Stimulated activated effector memory CD8-positive, alpha-beta T cell treated with anti-CD3 and anti-CD28 coated beads, Interleukin-12 subunit alpha, Interleukin-12 subunit beta, amount 100 ng/mL, for 72 hours (primary cell): ENCODE measurements at places on chromosomes 11 and 22.

DNA sequence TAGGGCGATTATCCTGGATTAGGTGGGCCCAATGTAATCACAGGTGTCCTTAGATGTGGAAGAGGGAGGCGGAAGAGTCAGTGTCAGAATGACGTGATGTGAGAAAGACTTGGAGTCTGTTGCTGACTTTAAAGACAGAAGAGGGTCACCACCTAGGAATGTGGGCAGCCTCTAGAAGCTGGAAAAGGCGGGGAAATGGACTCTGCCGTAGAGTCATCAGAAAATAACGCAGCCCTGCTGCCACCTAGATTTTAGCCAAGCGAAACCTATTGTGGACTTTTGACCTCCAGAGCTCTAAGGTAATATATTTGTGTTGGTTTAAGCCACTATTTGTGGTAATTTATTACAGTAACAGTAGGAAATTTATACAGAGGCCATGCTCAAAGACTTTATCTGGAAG, 4.8 kb downstream of the DDX10 start:
- DNase-seq = no peak

- no peak for DNase-seq
Measured at GRCh38 chr11:72209101-72209500, 7.5 kb upstream of the FOLR2 start.

DNA sequence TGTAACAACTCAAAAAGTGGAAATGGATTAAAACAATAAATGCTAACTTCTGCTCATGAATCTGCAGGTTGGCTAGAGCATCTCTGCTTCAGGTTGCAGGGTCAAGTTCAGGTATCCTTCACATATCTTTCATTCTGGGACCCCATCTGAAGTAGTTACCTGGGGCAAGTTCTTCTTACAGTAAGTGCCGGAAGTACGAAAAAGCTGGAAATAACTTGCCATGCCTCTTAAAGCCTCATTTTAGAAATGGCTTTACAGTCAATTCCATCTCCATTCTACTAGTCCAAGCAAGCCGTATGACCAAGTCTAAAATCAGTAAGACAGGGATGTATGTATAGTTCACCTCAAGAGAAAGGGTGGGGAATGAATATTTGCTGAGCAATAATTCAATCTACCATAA, 93.7 kb downstream of the FCHSD2 start:
- DNase-seq = no peak

GRCh38 chr11:122306831-122307391, 190.9 kb upstream of the BLID start:
- DNase-seq = no peak

DNA sequence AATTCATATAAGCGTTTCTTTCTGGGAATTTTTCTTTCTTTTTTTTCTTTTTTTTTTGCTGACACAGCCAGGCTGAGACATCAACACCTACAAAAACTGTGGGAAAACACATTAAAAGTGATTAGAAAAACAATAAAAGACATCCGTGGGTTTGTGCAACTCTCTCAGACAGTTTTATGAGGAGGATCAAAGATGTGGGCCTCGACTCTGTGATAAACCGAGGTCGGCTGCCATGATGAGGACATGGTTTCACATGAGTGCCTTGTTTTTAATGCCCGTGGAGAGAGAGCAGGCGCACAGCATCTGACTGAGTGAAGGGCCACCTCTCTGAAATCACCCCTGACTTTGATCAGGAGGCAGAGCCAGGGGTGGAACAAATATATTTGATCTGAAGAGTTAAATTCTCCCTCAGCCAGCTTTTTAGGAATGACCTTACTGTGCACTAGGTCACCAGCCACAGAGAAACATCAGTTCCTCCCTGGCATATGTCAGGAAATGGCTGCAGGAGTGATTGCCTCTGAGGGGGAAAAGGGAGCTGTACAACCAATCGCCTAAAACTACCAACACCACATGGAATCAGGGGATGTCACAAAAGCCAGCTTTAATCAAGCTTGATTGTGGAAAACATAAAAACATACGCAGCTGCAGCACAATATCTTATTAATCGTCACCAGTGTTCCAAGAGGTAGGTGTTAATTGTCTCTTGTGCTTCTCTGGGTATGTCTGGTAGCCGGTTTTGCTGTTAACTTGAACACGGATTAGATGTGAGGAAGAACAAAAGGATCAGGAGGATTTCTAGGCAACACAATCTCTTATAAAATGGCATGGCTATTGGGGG, 164.7 kb downstream of the MAML2 start:
- no peak for DNase-seq

DNA sequence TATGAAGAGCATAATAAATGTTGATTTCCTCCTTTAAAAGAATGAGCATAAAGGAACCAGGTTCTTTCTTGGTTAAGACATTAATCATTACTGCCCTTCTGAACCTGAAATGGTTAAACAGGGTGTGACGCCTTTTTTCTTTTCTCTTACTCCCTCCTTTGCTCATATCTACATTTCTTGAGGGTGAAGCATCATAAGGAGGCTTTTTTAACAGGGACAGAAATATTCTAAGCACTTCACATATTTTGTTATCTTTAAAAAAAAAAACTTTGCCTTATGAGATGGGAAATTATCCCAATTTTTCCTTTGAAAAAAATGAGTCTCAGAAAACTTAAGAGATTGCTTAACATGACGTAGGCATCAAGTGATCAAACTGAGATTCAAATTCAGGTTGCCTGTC, 1036.3 kb upstream of the TENM4 start:
- DNase-seq = no peak

DNA sequence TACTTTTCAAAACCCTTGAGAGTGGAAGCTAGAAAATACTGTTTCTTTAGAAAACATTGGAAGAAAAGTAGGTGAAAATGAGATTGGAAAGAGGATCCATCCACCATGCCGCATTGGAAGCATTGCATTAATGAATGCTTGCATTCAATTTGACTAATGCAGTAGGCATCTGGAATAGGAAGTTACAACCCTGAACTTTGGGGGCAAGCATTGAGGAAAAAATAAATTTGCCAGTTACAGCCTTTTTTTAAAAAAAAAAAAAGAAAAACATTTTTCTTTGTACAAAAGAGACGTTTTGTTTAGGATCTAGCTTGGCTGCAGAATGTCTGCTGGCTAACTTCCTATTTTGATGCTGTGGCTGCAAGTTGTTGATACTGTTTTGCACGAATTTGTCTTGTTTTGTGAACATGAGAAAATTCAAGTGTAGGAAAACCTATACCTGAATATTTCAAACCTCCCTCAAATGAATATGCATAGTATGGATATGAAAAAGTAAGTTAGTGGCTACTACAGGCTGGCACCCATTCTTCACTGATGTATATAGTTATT, 28.1 kb downstream of the RTN3 start:
- DNase-seq = no peak

- DNase-seq = no peak
Measured at GRCh38 chr22:35230839-35231584, 26.3 kb upstream of the HMGXB4 start.

GRCh38 chr22:17436382-17436980, 67.2 kb downstream of the CECR2 start:
- no peak for DNase-seq

- no peak for DNase-seq
Measured at GRCh38 chr11:26053966-26054365, 278.0 kb upstream of the ANO3 start.

DNA sequence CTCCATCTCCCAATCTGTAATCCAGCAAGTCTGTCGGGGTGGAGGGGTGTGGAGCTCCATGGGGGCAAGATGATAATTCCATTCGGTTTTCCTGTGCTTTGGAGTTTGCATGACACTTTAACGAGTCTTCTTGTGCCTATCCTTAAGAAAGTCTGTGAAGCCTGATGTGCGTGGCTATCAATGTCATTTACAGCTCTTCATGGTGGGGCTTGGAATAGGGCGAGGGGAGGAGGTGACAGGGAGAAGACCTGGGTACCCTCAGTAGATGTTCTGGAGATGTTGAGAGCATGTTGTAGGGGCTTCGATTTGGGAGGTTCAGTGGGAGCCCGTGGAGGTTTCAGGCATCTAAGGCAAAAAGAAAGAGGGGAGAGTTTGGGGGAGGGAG, 579 bp upstream of the PHLDB1 start:
- no peak for DNase-seq

DNA sequence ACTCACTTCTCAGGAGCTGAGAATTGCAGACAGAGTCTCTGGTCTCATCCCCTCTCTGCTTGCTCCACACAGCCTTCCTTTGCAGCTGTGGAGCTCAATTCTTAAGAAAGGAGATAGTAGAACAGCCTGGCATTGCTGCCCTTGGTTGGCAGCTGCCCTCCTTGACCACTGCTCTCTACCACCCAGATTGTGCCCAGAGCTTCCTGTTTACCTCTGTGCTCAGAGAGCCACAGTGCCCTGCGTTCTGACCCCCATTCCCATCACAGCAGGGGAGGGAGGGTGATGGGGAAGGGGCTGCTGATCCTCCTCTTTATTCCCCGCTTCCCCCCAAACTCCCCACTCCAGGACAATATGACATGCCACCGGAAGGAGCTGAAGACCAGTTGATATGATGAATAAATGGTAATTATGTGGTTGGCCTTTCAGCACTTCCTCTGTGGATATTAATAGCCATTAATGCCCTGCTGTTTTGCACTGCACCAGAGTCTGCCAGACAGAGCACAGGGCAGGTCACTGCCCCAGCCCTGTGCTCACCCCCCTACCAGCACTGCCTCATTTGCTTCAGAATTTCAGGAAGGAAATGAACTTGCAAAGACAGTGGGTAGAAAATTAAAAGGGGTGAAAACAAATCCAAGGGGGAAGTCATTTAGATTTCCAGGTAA, 426.8 kb upstream of the CADM1 start:
- DNase-seq = no peak

- peak; percentile 60 for DNase-seq
Measured at GRCh38 chr22:17785185-17786184, 11.2 kb upstream of the BID start.

DNA sequence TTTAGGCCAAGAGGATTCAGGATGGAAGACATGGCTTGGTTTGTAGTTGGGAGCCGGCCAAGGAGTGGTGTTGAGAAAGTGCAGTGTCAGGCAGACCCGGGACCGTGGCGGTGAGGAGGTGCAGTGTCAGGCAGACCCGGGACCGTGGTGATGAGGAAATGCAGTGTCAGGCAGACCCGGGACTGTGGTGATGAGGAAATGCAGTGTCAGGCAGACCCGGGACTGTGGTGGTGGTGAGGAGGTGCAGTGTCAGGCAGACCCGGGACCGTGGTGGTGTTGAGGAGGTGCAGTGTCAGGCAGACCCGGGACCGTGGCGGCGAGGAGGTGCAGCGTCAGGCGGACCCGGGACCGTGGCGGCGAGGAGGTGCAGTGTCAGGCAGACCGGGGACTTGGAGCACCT, 59.7 kb downstream of the LRP5 start:
- no peak for DNase-seq

- DNase-seq = no peak
Measured at GRCh38 chr11:28793282-28793738, 685.1 kb downstream of the METTL15 start.

GRCh38 chr11:106969644-106970355, 48.5 kb downstream of the GUCY1A2 start:
- no peak for DNase-seq

DNA sequence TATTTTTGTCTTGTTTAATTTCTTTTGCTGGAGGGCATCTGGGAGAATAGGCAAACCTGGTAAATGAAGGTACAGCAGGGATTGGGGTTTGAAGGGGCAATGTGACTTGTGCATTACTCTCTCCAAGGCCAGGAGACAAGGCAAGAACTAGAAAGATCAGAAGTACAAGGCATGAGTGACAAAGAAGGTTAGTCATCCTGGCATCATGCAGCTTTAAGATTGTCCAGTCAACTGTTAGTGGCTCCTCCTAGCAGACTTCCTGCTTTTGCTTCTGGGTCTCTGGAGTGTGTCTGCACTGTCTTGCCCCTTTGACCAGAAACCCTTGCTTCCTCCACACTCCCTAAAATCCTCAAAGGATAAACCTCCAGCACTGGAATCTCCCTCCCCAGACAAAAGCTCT, 27.2 kb upstream of the GLYATL1 start:
- DNase-seq = no peak

DNA sequence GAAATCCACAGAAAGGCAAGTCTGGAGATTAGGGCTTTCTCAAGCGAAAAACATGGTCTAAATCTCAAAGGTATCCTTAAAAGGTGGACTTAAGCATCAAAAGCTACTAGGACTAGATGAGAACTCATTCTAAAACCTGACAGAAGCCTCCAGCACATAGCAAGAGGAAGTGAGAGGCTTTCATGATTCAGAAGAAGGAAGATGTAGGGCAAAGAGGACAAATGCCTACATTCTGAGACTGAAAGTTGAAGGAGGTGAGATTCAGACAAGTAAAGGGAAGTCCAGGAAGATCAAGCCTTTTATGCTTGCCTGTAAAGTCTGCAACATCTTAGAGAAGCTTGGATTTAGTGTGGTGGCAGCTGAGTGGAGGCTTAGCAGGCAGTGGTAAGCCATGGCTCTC, 98.9 kb downstream of the PGR start:
- DNase-seq = no peak

GRCh38 chr11:10211470-10211869, 82.5 kb downstream of the SBF2 start:
- no peak for DNase-seq

GRCh38 chr11:22340701-22341587, 2.8 kb downstream of the SLC17A6 start:
- DNase-seq = no peak

DNA sequence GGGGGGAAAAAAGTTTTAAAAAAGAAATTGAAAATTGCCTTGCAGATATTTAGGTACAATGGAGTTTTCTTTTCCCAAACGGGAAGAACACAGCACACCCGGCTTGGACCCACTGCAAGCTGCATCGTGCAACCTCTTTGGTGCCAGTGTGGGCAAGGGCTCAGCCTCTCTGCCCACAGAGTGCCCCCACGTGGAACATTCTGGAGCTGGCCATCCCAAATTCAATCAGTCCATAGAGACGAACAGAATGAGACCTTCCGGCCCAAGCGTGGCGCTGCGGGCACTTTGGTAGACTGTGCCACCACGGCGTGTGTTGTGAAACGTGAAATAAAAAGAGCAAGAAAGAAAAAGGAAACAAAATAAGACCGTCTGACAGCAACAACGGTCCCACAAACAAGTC, 964.9 kb downstream of the NTM start:
- DNase-seq = no peak

GRCh38 chr11:55172734-55173415, 89.1 kb upstream of the TRIM48 start:
- DNase-seq = no peak

GRCh38 chr11:61474013-61474643, 34.4 kb upstream of the LRRC10B start:
- DNase-seq = no peak

DNA sequence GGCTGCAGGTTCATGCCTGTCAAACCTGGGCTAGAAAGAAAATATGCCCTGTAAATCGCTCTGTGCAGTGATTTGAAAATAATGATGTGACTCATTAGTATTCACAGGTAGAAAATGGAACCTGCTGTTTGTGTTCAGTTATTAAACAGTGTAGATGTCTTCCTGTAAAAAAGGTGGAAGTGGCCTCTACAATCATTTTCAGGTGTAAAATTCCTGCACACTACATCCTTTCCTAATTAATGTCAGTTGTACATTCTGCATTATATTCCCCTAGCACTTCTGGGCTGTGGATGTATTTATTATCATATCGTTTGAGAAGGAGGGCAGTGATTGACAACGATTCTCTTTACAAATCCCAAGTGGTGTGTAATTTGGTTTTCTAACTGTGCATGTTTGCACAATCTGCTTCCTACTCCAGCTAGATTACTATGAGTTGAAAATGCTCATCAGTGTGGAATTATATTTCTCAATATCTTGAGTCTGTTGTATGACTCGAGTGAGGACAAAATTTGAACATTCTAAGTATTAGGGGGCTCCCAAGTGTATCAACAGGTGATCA, 454.0 kb upstream of the DDI1 start:
- DNase-seq = no peak
